Activated naive CD4-positive, alpha-beta T cell (primary cell): ENCODE measurements at places on chromosomes 3 and 15.

GRCh38 chr3:45174234-45174633 is 28.1 kb upstream of the CDCP1 start:
- DNase-seq: no peak

- no peak for DNase-seq
These were observed 193.8 kb upstream of the TLE3 start for GRCh38 chr15:70291305-70292075.

DNA sequence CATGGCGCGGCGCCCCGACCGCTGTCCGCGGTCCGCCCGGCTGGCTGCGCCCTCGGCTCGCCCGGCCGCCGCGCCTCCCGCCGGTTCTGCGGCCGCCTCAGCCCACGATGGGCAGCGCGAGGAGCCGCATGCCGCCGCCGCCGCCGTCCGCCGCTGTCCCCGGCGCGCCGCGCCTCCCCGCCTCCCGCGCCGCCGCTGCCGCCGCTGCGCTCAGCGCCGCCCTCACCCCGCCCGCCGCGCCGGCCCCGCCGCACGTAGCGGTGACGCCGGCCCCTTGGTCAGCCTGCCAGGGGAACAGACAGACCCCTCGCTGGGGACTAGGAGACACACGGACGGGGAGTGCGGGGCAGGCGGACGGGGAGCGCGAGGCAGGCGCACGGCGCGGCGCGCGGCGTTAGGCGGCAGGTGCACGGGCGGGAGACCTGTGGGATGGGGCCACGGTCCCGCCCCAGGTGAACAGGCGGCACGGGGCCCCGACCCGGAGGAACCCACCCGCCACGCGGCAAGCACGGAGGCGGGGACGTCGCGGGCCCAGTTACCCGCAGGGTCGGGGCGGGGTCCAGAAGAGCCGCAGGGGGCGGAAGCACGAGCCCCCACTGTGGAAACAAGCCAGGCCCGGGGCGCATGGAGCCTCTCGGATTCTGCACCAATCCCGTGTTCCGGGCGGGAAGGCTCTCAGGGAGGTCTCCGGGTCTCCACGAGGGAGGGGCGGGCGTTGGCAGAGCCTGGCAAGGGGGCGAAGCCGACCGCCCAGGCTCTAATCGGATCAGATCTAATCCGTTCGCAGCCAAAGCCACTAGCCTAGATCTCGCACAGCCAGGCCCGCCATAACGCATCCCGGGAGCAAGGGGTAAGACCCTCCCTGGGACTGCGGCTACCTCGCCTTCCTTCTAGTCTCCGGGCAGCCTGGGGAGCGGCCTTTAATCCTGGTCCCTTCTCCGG is at the start of gene CSPG5:
TSS of gene CSPG5 (minus strand) at position 175 of the 942 bp plus-strand sequence. CDS start at position 3, 172 bp downstream.
- DNase-seq: no peak

DNA sequence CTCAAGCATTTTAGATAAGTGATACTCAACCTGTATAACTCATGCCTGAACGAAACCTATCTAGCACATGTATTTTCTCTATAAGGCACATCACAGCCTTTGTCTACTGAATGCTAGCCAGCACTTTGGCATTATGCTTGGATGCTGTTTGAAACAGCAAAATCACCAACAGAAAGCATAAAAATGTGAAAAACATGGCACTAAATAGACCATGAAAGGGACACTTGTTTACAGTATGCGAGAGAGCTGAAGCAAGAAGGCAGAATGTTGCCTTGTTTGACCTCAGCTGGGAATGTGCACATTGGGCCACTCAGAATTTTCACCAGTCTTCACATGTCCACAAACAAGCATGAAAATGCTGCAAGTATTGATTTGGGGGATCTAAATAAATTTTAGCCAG is 59.5 kb downstream of the MINDY2 start:
- DNase-seq: no peak

DNA sequence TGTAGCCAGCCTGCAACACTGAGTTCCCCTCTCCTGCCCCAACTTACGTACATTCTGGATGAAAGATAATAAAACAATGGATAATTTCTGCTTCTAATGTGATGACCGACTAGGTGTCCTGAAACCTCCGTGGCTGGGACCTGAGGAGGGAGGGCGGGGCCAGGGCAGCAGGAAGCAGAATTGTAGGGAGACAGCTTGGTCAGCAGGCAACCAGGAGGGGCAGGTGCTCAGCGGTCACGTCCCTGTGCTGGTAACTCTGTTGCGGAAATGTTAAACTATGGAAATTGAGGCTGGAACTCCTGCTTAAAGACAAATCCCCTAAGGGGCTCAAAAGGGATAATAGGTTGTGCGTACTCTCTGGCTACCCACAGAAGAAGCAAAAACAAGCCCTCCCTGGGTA is 30.4 kb downstream of the SLC6A20 start:
- no peak for DNase-seq

- no peak for DNase-seq
These were observed 29.6 kb downstream of the GSK3B start for GRCh38 chr3:120064641-120065040.

- DNase-seq: no peak
These were observed 62.5 kb upstream of the GBE1 start for GRCh38 chr3:81823882-81824395.

DNA sequence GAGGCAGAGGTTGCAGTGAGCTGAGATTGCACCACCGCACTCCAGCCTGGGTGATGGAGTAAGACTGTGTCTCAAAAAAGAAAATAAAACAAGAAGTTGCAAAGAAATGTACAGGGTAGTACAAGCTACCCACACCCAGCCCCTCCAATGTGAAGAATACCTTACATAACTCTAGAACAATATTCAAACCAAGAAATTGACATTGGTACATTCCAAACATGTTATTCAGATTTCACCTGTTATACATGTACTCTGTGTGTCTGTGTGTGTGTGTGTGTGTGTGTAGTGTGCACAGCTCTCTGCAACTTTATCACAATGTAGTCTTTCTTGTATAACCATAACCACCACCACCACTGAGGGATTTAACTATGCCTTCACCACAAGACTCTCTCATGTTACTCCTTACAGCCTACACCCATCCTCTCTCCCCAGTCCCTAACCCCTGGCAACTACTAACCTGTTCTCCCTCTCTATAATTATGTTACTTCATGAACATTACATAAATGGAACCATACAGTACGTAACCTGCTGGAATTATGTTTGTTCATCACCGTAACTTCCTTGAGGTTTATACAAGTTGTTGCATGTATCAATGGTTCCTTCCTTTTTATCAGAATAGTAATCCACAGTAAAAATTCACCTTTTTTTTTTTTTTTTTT is 16.2 kb upstream of the TJP1 start:
- no peak for DNase-seq
